ENCODE measurements at places on chromosomes 13 and 19. TPM values are rescaled to one million over a fixed set of nuclear protein-coding genes. Genes with fewer than 3 reads are reported as not detected.

The CCL25 gene
- total RNA-seq = not detected

The OR10H1 gene
- not detected for total RNA-seq

The CD70 gene
- not detected for total RNA-seq

The IGFL3 gene
- not detected for total RNA-seq

The BCL3 gene
- 7.0 TPM for total RNA-seq

The SPRY2 gene
- total RNA-seq = 19.1 TPM

The ZNF583 gene
- total RNA-seq = 3.5 TPM

The EMC10 gene
- 51.4 TPM for total RNA-seq

The GJA3 gene
- total RNA-seq = under 0.01 TPM

The TLE6 gene
- total RNA-seq = 4.5 TPM

The MAP4K1 gene
- total RNA-seq = not detected

The MBD3L4 gene
- not detected for total RNA-seq

The CEACAM8 gene
- total RNA-seq = not detected

The SHISA7 gene
- not detected for total RNA-seq

The ATP12A gene
- not detected for total RNA-seq

The DZIP1 gene
- 15.2 TPM for total RNA-seq

The CDADC1 gene
- 4.6 TPM for total RNA-seq

The FGF22 gene
- not detected for total RNA-seq

The SHC2 gene
- total RNA-seq = 4.5 TPM

The TPP2 gene
- 41.2 TPM for total RNA-seq

The MTUS2 gene
- under 0.01 TPM for total RNA-seq

The PSG7 gene
- not detected for total RNA-seq

The KIR3DL2 gene
- total RNA-seq = not detected

The ZNF536 gene
- total RNA-seq = not detected

The ZNF345 gene
- total RNA-seq = 2.5 TPM

The CD177 gene
- 0.19 TPM for total RNA-seq

The PPP1R13L gene
- total RNA-seq = 4.5 TPM

The ACER1 gene
- not detected for total RNA-seq

The LRCH1 gene
- 9.1 TPM for total RNA-seq

The LYPD3 gene
- not detected for total RNA-seq

The SOHLH2 gene
- total RNA-seq = 0.63 TPM

The KASH5 gene
- not detected for total RNA-seq

The CATSPERD gene
- total RNA-seq = not detected

The SYCN gene
- total RNA-seq = not detected

The INSR gene
- total RNA-seq = 35.8 TPM

The SLC17A7 gene
- 0.09 TPM for total RNA-seq

The PALM gene
- 6.8 TPM for total RNA-seq

The GPC5 gene
- total RNA-seq = 0.18 TPM
